Anterior cingulate cortex (tissue), 58 donors: ENCODE measurements at places on chromosomes 4 and X.

DNA sequence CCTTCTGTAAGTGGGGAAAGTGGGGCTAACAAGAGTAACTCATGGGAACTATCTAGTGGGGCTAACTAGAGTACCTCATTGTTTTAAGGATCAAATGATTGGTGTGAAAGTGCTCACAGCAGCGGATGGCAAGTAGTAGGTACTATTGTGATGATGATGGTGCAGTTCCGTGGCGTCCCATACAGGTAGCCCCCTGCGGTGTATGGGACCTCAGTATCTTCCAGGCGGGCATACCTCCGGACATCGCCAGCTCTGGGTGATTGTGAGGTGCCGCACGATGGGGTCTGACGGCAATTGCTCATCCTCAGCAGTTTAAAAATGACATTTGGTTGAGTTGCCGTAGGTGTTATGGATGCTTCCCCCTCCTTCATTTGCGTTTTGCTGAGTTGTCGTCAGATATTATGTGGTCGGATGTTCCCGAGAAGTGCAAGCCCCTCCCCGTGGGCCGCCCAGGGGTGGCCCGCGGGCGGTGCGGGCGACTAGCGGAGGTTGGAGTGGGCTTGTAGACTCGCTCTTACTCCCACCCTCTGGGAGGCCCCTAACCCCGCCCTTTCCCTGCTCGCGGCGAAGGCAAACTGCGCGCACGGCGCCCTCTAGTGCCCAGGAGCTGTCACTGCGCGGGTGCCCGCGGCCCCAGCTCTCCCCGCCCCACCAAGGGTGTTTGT, 18.3 kb upstream of the GPR101 start:
- peak; percentile 5 for DNase-seq

- DNase-seq: no peak
These were observed 848 bp downstream of the RAB9A start for GRCh38 chrX:13689741-13690211.

- DNase-seq: no peak
These were observed 30.6 kb upstream of the MANBA start for GRCh38 chr4:102791318-102791835.

GRCh38 chrX:71241301-71241700, 12.6 kb downstream of the ZMYM3 start:
- DNase-seq: no peak

DNA sequence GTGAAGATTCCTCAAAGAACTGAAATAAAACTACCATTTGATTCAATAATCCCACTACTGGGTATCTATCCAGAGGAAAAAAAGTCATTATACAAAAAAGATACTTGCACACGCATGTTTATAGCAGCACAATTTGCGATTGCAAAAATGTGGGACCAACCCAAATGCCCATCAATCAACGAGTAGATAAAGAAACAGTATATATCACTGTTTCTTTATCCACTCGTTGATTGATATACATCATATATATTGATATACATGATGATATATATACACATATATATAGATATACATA, 13.6 kb upstream of the AFP start:
- DNase-seq: no peak

- no peak for DNase-seq
These were observed 142.9 kb downstream of the TMEM164 start for GRCh38 chrX:110145854-110146253.

DNA sequence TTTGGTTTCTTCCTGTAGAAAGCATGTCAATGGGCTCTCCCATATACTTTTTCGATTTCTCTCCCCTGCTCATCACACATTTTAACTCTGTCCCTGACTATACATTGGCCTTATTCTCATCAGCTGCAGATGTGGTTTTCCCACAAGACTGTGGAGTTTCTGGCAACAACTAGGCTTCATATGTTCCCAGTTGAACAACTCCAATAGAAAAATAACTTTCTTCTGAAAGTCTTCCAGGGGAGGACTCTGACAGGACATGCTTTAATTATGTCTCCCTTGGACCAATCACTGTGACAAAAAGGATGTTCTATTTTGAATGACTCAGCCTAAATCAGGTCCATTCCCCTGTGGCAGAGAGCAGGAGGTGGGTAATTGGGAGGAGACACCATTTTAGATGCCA, 28.1 kb downstream of the SPANXC start:
- no peak for DNase-seq

DNA sequence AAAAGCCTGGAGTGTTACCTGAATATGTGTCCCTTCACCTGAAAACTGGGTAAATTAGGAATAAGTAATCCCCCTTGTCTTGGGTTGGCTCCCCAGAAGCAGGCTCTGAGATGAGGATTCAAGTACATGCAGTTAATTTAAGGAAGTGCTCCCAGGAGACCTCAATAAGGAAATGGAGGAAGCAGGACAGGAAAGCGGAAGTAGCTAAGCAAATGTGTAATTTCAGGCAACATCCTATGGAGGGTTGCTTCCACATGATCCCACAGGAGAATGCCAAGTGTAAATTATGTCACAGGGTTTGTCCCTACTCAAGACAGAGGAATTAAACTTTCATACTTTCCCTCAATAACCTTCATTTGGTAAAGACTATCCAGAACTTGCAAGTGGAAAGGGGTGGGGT, 48.1 kb upstream of the ARHGEF6 start:
- DNase-seq: no peak

- peak; percentile 38 for DNase-seq
These were observed 247 bp upstream of the PPA2 start for GRCh38 chr4:105474099-105474518.

- DNase-seq: no peak
These were observed 38.9 kb downstream of the RUFY3 start for GRCh38 chr4:70760662-70761061.

DNA sequence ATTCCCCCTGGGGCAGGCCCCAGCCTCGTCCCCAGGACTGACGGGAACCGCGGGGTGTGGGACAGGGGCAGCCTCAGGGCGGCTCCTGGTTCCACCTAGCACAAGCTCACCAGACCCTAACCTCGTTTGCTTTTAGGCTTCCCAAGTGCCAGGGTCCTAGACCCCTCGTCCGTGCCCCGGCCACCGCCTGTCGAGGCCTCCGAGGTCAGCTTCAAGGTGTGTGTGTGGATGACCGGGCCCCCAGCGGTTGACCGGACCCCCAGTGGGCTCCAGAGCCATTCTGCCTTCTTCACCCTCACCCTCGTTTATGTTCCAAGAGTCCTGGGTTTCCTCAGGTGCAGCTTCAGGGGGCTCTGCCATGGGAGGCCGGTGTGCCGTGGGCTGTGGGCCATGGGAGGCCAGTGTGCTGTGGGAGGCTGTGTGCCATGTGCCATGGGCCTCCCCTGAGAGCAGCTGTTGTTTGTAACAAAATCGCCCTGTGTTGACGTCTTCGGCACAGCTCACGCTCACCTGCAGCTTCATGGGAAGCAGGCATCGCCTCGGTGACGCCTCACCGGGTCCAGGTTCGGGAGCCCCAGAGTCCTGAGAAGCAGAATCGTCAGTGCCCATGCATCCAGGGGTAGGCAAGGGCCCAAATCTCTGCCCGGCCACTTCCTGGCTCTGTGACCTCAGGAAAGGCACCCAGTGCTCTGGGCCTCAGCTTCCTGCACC, 43.0 kb upstream of the HMX1 start:
- DNase-seq: no peak

DNA sequence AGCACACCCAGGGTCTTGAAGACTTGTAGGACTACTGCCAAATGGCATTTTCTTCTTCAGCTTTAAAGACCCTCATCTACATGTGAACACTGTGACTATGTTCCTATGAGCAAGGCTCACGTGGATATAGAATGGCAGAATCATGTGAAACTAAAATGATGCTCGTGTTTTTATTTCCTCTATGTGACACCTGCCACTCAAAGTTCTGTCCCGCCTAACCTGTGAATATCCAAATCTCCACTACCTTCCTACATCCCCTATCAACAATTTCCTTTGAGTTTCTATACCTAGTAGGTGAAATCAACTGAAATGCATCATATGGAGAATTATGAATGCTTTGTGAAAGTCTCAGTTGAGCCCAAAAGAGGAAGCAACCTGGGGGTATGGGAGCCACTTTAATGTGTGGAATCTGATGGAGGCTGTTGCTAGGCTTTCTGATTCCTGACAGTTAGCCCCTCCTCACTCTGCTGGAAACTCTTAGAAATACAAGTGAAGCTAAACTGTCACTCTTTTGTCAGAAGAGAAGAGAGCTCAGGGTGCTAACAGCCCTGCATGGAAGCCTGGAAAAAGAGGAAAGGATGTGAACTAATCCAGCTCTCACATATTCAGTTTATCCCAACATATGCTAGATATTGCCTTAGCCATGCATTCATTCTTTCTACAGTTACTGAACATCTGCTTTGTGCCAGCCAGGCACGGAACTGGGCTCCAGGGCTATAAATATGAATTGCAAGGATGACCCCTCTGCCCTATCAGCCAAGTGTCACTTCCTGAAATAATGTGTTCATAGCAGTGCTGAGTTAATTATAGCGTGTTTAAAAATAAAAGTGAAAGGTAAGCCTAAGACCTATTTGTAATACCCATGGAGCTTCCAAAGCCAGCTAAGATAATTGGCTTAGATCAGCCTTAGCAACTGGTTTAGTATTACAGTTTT, 11.0 kb downstream of the LHFPL1 start:
- DNase-seq: no peak

- no peak for DNase-seq
These were observed 32.6 kb upstream of the PPP2R2C start for GRCh38 chr4:6504900-6505496.

- no peak for DNase-seq
These were observed 91.2 kb upstream of the SORBS2 start for GRCh38 chr4:185903205-185903604.

- no peak for DNase-seq
These were observed 78.0 kb downstream of the ANOS1 start for GRCh38 chrX:8653956-8654355.

DNA sequence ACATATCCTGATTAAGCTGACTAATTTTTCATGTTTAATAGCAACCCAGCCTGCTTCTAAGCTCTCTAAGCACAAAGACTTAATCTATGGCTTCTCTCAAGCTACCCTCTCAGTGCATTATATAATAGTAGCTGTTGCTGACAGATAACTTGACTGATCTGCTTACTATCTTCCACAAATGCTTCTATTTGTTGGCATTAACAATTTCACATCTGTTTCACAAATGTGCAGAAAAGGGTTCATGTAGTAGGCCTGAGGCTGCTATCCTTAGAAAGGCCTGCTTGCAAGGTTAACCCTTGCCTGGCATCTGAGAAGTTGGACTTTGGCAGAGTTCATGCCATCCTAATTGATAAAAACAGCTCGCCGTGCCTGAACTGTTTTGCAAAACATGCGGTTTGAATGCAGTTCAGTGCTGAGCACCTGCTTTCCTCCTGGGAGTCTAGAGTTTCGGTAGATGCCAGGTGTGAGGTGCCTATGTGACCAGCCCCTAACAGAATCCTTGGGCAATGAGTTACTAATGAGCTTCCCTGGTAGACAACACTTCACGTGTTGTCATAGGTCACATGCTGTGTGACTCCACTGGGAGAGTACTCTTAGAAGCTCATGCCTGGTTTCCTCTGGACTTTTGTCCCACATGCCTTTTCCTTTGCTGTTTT, 68.4 kb downstream of the NSG1 start:
- no peak for DNase-seq

- DNase-seq: no peak
These were observed 125.9 kb upstream of the KLHL4 start for GRCh38 chrX:87391742-87392141.

- no peak for DNase-seq
These were observed 139.2 kb downstream of the PCDH18 start for GRCh38 chr4:137393044-137393443.

DNA sequence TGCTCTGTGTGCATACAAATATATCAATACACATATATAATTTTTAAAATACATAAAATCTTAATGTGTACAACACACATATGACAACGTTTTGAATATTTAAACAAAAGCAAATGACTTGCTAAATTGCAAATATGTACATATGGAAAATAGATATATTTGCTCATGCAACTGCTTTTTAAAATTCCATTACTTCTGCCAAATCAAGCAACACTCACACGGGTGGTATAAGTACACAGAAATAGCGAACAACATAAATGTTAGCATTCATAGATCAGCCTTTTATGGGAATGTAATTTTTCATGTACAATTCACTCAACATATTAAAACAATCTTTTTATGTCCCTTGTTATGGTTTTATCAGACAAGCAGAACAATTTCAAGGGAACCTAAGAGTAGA, 116.3 kb downstream of the DMD start:
- no peak for DNase-seq
